ENCODE measurements at places on chromosomes 6 and 20. TPM values are rescaled to one million over a fixed set of nuclear protein-coding genes. Genes with fewer than 3 reads are reported as not detected.

GRCh38 chr6:159043947-159044346 is 844 bp downstream of the TAGAP start:
- no peak for DNase-seq

- no peak for DNase-seq
Observed at GRCh38 chr6:122825163-122825562, 36.1 kb downstream of the SMPDL3A start.

DNA sequence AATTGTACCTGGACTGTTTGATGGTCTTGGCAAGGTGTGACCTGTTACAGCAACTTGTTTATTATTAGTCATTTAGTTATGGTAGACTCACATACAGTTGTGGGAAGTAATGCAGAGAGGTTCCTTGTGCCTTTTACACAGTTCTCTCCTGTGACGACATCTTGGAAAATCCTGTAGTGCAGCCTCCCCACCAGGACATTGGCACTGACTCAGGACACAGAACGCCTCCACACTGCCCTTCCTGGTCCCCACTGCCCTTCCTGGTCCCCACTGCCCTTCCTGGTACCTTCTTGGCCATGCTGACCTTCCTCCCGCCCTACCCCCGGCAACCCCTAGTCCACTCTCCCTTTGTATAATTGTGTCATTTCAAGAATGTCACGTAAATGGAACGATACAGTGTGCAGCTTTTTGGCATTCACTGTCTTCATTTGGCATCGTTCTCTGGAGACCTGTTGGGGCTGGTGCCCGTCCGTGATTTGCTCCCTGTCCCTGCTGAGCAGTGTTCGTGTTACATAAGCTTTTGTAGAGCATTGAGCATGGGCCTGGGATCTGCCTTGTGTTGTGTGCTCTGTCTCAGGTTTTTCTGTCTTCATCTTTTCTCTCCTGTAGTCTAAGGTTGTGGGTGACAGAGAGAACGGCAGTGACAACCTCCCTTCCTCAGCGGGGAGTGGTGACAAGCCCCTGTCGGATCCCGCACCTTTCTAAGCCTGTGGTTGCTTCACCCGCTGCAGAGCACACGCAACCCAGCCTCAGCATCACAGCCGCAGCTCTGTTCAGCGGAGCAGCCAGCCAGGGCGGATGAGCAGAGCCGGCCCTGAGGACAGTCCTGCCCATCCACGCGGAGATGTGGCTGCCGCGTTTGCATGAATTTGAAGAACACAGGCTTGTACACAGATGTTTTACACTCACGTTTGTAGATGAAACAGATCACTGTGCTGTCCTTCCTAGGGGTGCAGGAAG is 5.4 kb upstream of the DNAJC5 start:
- no peak for DNase-seq

DNA sequence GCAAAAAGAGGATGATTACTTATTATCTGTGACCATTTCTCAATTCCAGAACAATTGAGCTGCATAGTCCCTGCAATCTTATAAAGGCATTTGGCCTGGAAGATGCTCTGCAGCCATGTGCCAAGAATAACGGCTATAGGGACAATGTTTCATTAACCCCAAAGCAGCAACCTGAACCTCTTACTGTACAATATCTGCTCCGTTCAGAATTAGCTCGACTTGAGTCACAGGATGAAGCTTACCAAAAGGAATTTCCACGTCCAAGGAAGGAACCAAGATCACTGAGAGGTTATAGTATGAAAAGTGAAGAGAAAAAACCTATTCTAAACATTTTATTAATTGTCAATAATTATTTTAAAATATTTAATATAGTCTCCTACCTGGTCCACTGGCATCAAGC is 167.3 kb upstream of the GMDS start:
- no peak for DNase-seq

The PROKR2 gene
- not detected for total RNA-seq

The EFCAB8 gene
- total RNA-seq, result 0.95 TPM

DNA sequence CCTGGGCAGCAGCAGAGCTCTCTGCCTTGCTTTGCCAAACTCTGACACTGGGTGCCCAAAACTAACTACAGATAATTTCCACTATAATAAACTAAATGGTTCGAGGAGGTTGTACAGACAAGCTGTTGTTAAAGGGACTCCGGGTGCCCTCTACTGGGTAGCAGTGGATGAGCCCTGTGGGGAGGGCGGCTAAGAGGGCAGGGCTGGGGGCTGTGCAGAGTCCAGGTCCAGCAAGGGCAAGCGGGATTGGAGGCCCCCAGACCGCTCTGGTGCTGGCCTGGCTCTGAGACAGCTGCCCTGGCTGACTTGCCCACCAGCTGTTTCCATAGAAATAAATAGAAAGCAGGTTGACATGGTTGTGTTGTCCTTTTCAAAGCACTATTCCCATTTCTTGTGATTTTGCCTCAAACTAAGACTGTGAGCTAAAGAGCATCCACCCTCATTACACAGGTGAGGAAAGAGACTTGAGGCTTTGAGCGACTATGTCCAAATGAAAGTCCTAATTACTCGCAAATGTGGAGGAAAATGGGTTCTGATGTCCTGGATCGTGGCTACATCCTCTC is 167.6 kb upstream of the CST7 start:
- no peak for DNase-seq

- no peak for DNase-seq
Observed at GRCh38 chr20:52948491-52948890, 23.7 kb upstream of the TSHZ2 start.

- DNase-seq, result no peak
Observed at GRCh38 chr6:84516154-84516553, 248.2 kb downstream of the TBX18 start.

- DNase-seq, result no peak
Observed at GRCh38 chr6:107703606-107704005, 120.5 kb downstream of the SCML4 start.
